ENCODE measurements at places on chromosomes 3 and 15.
A peak's percentile ranks its signal among the peaks of the same experiment; 100 is the strongest.

DNA sequence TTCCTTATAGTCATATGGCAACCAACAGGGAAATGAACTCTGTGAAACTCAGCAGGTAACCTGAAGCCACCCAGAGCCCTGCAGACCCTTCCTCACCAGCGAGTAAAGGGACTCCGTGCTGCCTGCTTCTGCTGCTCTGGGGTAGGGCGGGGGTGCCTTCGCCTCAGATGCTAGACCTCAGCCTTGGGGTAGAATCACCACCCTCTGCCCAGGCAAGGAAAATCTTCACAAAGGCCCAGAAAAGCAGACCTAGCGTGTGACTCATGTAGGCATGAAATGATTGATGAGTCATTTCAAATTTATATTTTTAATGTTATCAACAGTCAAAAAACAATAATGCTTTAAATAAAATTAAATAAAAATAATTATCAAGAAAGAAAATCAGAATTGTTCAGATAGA, 6.6 kb downstream of the STIMATE start:
- DNase-seq = no peak

GRCh38 chr3:127059072-127059471, 76.2 kb downstream of the PLXNA1 start:
- DNase-seq = no peak

DNA sequence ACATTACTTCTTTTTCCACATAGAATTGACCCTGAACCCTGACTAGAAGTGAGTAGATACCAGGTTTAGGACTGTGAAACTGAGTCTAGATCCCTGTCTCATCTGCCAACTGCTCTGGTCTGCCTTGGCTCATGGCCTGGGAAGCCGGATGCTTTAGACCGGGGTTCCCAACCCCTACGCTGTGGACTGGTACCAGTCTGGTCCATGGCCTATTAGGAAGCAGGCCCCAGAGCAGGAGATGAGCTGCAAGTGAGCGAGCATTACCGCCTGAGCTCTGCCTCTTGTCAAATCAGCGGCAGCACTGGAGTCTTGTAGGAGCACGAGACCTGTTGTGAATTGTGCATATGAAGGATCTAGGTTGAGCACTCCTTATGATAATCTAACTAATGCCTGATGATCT, 734.2 kb downstream of the AGBL1 start:
- DNase-seq = no peak

- DNase-seq = no peak
Measured at GRCh38 chr15:40365624-40366456, 7.8 kb downstream of the DISP2 start.

DNA sequence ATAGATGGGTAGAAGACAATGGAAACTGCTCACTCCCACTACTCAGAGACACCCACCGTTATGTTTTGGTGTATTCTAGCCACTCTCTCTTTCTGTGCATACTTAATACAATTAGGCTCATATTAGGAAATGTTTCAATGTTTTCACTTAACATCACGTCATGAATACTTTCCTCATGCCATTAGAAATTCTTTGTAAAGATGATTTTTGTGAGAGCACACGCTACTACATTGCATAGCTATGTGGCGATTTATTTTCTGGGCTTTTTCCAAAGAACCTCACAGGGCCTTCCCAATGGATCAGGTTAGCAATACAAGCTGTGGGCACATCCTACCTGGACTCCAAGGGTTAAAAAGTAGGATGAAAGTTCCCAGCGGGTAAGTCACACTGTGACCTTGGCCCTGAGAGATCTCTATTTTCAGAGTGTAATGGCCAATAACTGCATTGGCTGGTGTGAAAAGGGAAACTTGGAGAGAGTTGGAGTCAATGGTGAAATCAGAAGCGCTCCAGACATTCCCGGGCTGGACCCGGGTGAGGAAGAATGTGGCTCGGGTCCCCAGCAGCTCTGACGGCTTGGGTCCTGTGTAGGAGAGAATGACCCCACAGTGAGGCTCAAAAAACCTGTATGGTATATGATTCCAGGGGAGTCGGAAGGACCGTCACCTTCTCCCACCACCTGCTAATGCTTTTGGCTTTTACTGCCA, 25.8 kb upstream of the TGM5 start:
- DNase-seq = no peak

DNA sequence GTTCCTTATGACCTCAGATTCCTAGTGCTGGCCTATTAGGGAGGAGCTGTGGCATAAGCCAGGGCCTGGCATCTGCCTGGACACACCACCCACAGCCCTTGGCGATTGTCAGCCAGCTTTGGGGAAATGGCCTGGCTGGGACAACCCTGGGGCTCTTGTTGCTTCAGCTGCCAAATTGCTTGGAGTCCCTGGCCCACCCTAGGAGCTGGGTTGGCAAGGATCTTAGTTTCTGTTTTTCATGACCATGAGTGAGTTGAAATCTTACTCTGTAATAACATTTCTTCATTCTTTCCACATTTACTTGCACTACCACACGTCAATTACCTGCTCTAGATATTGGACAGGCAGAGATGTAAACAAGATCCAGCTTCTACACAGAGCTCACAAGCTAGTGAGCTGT, 1.9 kb upstream of the MYZAP start:
- no peak for DNase-seq

DNA sequence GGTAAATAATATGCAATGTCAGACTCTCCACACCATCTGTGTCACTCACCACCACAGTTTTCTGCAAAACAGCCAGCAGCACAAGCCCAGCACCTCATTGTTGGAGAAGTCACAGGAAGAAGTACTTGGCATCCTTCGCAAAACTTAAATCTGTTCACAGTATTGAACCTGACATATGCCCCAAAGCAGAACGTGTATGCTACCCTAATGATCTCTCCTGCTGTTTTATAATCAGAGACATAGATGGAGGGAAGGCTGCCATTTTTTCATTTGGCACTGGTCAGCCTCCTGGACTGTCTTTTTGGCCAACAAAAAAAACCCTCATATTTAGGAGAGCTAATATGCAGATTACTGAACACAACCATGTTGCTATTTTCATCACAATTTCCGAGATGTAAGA, 1272.9 kb downstream of the ROBO1 start:
- no peak for DNase-seq

DNA sequence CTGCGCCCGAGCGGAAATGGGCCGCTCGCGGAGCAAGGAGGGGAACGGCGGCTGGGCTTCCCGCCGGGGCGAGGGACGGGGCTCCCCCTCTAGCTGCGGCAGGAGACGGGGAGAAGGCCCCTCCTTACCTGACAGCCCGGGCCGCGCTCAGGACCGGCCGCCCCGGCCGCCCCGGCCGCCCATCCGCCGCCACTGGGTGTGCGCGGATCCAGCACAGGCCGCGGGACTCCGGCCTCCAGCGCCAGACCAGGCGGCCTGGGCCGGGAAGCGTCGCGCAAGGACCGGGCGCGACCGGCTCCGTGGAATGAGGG, 296 bp downstream of the TPRA1 start:
- DNase-seq = peak; percentile 71

- DNase-seq = no peak
Measured at GRCh38 chr3:166340604-166341266, 503.5 kb upstream of the BCHE start.

GRCh38 chr3:122636697-122637096, 43.9 kb upstream of the PARP14 start:
- no peak for DNase-seq

- DNase-seq = no peak
Measured at GRCh38 chr3:140505213-140505612, 172.7 kb upstream of the TRIM42 start.

GRCh38 chr3:128681369-128681829, 30.8 kb upstream of the RPN1 start:
- no peak for DNase-seq

GRCh38 chr15:68640791-68641331, 62.1 kb downstream of the CORO2B start:
- DNase-seq = peak; percentile 61

GRCh38 chr15:101698314-101698713, 26.0 kb downstream of the TARS3 start:
- DNase-seq = no peak

GRCh38 chr15:23648920-23649515, 1.4 kb upstream of the MAGEL2 start:
- peak; percentile 68 for DNase-seq

DNA sequence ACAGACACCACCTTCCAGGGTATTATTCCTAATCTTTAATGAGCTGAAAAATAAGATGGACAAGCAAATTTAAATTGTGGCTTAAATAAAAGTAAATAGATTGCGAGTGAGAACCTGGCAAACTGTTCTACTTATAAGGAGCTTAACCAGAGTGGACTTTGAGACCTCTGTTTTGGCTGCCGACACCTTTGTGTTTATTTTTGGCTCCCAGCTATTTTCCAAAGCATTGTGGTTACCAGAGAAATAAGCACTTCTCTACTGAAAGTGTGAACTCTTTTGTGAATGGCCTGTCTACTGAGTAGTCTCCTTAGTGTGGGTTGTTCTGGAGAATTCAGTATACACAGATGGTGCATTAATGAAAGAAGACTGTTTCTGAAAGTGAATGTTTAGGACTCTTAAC, 109.4 kb downstream of the ATP8B4 start:
- DNase-seq = no peak

DNA sequence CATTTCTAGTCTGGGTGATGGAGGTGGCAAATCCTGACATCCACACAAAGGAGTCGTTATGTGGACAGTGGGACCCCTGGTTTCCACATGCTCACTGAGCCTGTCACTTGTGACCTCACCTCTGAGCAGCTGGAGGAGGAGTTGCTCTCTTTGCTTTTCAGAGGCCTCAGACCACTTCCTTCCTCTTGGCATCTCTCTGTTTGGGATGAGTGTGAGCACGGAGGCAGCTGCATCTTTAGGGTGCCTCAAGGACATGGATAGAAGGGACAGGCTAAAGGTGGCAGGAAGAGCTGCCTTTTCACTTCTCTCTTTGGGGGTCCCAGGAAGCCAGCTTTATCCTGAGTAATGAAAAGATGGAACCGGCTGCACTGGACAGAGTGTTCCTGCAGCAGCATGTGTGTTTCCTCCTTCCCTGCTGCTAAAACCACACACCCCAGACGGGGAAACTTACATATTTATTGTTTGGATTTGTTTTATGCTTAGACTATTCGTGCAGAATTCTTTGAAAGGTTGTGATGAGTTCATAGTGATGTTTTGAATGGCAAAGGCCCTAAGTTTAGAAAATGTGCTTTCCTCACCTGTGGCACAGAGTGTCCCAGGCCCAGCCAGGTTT, 31.8 kb downstream of the GPR171 start:
- no peak for DNase-seq

GRCh38 chr3:132650153-132650552, 9.5 kb downstream of the ACAD11 start:
- DNase-seq = no peak

DNA sequence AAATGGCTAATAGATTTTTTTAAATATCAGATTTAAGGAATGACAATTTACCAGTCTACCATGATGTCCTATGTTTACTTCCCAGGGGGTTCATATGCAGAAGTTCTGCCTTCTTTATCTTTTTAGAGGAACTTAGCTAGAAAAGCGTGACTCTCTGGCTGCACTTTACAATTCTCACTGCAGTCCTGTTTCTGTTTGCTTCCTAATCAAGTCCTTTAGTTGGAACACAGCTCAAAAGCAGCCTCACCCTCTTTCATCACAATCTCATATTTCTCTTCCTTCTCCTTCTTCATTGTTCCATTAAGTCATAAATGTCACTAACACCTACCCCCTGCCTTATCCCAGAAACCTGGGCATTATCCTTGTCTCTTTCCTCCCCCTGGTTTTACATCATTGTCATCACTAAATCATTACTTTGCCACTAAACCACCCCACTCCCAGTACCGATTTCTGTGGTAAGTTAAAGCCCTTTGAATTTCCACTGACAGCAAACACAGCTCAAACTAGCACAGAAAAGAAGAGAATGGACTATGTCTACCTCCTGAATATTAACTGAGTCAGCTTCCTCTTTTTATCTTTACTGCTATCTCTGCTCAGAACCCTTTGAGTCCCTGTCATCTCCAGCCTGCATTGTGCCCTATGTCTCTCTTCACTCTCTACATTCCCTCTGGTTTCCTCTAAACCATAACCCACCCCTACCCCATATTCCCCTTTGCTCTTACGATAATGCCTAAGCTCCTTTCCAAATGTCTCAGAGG, 13.8 kb upstream of the PPP4R2 start:
- DNase-seq = no peak

DNA sequence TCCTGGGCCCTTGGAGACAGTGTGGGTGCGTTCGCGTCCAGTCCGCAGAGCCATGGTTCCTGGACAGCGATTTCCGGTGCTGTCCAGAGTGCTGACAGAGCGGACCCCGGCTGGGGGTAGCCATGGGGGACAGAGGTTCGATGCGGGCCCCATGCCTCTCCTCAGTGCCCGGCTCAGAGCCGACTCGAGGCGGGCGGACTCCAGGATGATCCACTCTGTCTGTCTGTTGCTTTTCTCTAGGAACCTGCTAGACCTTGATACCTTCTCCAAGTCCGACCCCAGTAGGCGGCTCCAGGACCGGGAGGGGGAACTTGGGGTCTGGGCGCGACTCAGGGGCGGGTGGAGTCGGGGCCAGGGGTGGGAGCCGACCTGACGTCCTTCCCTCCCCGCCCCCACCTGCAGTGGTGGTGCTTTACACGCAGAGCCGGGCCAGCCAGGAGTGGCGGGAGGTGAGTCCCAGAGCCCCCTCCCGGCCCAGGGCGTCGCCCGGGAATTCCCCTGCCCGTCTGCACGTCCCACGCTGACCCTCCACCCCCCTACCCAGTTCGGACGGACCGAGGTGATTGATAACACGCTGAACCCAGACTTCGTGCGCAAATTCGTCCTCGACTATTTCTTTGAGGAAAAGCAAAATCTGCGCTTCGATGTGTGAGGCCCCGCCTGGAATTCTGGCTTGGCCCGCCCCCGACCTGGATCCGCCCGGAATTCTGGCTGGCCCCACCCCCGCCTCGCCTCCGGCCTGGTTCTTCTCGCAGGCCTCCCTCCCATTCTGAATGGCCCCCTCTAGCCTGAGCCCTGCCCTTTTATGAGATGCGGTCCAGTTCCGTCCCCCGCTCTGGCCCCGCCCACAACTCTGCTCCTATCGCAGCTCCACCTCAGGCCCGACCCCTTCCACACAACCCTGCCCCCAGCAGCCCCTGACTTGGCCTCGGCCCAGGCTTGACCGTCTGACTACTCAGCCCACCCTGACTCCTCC, 1.0 kb downstream of the CPNE9 start:
- no peak for DNase-seq

DNA sequence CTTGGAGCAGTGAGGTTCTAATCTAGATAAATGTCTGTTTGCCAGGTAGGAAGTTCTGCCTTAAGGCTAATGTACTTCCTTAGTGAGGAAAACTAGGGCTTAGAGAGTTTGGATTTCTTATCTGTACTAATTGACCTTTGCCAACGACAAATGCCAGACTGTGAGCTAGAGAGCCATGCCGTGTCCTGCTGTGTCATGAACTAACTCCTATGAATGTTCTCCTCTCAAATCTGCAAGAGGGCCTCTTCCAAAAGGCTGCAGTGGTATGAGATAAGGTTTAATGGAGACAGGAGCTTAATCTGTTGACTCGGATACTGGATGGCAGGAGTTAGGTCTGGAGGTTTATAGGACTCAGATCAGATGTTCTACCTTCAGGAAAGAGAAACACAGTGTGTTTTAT, 524.9 kb downstream of the NTRK3 start:
- DNase-seq = no peak

GRCh38 chr3:108223928-108224327, 1.7 kb upstream of the IFT57 start:
- DNase-seq = no peak
